ENCODE measurements at places on chromosomes 7 and 10.

GRCh38 chr10:90718182-90718581 is 139.7 kb downstream of the HTR7 start:
- DNase-seq, result no peak

GRCh38 chr7:37113661-37114355 is 334.9 kb downstream of the ELMO1 start:
- no peak for DNase-seq

- DNase-seq, result no peak
Measured at GRCh38 chr10:29794776-29795611, 160.2 kb upstream of the SVIL start.

DNA sequence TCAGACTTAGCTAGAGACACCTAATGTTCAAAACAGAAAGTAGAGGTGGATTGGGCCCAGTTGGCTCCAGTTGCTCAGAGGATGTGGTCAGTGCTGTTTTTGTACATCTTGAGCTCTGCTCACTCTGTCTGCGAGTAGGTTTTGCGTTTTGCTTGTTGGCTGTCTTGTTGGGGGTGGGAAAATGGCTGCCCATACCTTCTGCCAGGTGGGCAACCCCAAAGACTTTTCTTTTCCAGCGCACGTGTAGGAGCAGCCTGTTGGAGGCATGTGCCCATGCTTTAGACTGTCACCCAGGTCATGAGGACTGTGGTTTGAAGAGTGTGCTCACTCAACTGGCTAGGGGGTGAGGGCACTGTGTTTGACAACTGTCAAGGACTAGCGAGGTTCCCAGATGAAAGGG is 73.9 kb downstream of the KAT6B start:
- DNase-seq, result peak; percentile 45

DNA sequence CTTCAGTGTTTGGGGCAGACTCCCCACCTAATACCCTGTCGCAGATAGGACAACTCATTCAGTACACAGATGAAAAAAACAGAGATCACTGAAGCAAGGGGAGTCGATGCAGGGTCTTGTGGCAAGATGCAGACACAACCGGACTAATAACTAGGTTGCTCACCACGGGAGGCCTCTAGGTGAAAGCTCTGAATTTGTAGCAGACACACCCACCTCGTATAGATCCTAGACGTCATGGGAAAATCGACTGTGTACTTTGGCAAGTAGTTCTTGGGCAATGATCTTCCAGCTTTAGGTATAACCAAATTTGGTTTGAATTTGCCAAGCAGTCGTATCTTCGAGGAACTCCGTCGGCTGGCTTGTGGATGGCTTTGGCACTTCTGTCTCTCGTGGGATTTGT is 88.1 kb downstream of the TCF7L2 start:
- no peak for DNase-seq

GRCh38 chr7:29642494-29643155 is 79.0 kb downstream of the PRR15 start:
- no peak for DNase-seq

Data from activated naive CD4-positive, alpha-beta T cell treated with anti-CD3 and anti-CD28 coated beads, Interleukin-2, amount 10 ng/mL, durations not matched to agents 7 days and 5 days (primary cell).